ENCODE measurements at places on chromosomes 6 and 20.

GRCh38 chr6:126170978-126171382 lies 168.9 kb upstream of the CENPW start:
- no peak for DNase-seq

DNA sequence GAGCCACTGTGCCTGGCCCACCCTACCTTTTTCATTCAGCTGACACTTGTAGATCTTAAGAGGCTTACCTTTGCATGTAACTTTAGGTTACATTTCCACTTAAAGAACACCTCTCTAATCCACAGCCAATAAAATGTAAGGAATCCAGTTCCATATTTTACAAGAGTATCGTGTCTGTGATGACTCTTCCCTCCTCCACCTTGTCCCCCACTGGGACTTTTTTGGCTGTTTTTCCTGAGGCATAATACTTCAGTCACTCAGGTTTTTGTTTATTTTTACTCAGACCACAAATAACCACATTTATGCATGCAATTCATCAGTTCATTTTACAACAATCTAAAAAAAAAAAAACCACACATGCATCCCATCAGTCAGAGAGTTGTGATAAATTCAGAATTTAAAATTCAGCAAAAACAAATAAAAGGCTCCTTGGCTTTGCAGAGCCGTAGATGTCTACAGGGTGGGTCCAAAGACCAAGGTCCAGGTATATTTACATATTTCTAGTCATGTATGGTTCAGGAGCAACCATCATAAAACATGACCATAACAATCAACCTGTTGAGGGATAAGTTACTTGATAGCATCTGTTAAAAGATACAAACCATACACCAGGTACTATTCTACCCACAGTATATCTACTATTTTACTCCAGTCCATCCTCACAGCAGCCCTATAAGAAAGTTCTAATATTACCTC lies 9.9 kb downstream of the ATXN1 start:
- no peak for DNase-seq

- no peak for DNase-seq
These were observed 10.9 kb upstream of the ARG1 start for GRCh38 chr6:131561925-131562707.

DNA sequence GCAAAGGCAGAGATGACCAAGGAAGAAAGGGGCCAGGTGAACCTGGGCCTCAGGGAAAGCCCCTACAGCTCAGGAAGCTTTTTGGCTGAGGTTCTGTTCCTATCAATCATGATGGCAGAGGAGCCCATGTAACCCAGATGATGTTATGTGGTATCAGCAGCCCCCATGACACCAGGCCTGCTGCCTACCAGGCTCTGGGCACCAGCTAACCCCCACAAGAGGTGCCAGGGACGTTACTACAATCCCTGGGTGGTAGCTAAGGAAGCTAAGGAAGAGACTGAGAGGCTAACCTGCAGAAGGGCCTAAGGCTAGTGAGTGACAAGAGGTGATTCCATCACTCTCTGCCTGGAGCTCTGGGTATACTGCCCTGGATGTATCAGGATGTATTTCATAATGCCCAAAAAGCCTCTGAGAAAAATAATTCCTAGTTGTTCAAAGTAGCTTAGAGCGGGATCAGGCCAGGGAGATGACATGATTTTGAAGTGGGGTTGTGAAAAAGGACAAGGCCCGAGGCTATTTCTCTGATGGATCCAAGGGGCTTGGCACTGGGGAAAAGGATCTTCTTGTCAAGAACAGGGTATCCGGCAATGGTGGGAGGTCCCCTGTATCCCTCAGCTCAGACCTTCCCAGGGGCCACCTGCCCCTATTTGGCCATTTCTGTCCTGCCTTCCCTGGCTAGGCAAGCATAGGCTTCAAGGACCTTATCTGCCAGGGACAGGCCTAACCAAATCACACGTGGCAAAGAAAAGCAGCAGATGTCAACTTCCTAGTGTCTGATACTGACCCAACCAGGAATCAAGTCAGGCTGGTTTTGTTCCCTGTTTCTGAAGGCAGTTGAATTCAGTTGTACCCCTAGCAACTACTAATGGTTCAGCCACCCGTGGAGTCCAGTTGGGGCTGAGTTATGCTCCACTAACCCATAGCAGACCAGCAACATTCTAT lies 41.3 kb downstream of the PANK2 start:
- no peak for DNase-seq

- DNase-seq, result no peak
These were observed 16.0 kb downstream of the SMPDL3A start for GRCh38 chr6:122804962-122805485.

DNA sequence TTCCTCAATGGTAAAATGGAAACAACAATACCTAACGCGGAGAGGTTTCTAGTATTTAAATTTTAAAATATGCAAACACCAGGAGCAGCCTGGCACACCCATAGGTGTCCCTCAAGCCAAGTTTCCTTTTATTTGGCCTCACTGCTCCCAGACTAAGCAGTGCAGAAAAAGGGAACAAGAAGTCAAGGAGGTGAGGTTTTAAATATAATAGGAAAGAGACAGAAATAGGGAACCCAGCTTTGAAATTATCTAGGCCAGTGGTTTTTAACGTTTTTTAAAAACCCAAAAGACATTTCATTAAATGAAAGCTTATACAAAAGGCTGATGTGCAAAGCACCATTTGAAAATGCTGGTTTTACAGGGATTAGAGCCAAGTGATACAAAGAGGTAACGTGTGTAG lies 109.6 kb downstream of the SLC22A3 start:
- DNase-seq, result no peak

DNA sequence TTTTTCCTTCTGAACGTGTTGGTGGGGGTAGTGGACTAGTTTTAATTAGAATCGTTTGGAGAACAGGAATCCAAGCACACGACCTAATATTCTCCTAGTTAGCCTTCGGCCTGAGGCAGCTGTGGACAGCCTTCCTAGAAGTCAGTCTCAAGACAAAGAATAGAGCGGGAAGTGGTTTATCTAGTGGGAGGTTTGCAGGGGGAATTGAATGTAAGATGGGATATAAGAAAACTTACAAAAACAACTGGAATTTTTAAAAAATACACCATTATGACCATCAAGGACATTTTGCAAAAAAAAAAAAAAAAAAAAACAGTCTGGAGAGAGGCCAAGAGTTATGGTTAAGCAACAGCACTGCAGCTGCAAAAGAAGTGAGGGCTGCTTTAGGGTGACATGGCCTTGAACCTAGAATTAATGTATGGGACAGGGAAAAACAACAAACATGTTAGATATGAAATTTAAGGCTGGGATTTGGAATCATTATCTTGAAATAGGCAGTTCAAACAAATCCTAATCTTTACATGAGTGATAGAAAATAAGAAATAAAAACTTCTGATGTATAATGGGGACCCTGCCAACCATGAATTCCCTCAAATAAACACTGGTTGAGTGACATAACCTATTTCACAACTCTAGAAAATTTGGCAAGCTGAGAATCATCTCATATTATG lies 40.2 kb downstream of the PLAGL1 start:
- no peak for DNase-seq

- DNase-seq, result no peak
These were observed 515.2 kb upstream of the JAG1 start for GRCh38 chr20:11188843-11189603.

DNA sequence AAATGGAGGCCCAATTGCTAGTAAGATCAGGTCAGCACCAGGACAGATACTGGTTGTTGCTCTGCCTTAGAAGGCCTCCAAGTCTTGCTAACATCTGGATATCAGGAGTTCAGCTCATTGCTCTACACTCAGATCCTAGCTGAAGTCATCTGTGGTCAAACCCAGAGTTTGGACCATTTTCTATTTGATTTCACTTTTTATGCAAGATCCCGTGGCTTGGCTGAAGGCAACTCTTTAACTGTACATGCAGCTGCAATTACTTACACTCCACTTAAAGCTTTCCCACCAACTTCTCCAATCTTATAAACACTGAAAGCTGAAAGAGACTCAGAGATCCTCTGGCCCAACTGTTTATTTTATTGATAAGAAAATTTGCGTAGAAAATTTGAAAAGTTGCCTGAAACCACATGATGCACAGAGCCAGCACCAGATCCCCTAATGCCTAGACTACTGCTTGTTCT lies 2.7 kb downstream of the SLC17A2 start:
- DNase-seq, result no peak

GRCh38 chr6:153553627-153554026 lies 422.5 kb upstream of the RGS17 start:
- no peak for DNase-seq

Measured in natural killer cell treated with Interleukin-12 subunit alpha and Interleukin-12 subunit beta and Interleukin-15 and Interleukin-18, amount 100 ng/mL, for 72 hours (primary cell).